Hematopoietic multipotent progenitor cell treated with erythropoietin and hydrocortisone succinate and interleukin-3 and kit ligand, for 8 days (in vitro differentiated cells): ENCODE measurements at places on chromosomes 12 and 14.

DNA sequence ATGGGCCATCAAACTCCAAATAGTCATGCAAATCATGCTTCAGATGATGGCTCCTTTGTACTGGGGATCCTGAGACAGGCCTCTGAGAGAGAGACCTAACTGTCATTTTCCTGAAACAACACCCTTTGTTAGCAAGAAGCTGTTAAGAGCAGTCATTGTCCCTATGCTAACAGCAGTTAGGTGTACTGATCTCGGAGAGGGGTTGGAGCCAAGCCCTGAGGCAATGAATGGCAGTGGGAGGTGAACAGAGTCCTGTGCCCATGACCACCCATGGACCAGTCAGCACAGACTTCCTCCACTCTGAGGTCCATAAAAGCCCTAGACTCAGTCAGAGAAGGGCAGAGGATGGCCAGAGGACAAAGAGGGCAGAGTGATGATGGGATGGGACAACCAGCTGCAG, 747.6 kb upstream of the LRFN5 start:
- no peak for DNase-seq

- peak; percentile 7 for DNase-seq
Measured at GRCh38 chr12:22576473-22576872, 32.1 kb upstream of the C2CD5 start.

GRCh38 chr12:128449146-128449894, 182.3 kb downstream of the TMEM132C start:
- no peak for DNase-seq

DNA sequence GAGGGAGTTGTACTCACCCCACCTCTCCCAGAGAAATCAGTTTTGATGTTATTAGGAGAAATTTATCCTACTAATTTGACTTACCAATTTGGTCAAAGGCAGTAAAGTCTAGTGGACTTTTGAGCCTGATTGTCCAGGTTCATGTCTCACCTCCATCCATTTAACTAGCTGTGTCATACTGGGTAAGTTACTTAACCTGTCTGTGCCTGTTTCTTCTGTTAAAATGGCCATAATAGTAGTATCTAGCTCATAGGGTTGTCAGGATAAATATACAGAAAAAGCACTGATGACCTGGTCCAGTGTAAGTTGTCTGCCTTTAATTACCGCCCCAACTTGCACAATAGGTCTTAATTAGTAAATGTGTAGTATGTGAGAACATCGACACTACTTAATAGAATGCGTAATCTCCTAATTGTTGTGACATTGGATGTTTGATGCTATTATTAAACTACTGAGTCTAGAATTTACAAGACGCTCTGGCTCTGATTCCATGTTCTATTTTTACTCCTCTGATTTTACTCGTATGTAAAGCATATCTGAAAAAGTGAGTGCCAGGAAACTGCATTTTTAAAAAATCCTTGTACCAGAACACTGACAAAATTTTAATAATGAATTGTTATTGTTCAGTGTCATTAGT, 1.5 kb downstream of the RAB21 start:
- no peak for DNase-seq

DNA sequence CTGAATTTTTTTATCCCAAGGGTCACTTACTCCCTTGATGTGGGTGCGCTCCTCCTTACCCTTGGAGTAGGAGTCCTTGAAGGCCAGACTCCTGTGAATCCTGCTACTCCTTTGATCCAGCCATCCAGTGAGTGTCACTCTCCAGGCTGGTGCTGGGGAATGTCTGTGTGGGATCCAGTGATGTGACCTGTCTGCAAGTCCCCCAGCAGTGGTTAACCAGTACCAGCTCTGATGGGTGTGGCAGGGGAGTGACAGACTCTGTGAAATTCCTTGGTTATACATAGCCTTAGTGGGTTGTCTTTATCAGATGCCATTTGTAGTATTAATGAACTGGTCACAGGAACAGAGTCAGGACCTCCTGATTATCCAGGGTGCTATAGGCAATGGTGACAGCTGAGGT, 409.5 kb upstream of the LMO3 start:
- no peak for DNase-seq

DNA sequence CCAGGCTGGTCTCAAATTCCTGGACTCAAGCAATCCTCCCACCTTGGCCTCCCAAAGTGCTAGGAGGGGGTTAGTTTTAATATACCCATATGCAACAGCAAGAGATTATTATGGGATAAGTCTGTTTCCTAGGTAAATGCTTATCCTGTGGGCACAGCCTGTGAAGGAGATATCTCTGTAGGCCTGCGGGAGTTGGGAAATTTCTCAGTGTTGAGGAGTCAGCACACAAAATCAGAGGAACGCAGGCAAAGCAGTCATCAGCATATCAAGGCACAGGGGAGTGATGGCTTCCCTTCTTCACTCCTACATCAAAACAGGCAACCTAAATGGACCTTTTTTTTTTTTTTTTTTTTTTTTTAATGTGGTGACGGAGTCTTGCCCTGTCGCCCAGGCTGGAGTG, 20.9 kb upstream of the TMED10 start:
- DNase-seq: peak; percentile 25

- DNase-seq: peak; percentile 59
Measured at GRCh38 chr14:105527826-105528585, 1.6 kb downstream of the TMEM121 start.

DNA sequence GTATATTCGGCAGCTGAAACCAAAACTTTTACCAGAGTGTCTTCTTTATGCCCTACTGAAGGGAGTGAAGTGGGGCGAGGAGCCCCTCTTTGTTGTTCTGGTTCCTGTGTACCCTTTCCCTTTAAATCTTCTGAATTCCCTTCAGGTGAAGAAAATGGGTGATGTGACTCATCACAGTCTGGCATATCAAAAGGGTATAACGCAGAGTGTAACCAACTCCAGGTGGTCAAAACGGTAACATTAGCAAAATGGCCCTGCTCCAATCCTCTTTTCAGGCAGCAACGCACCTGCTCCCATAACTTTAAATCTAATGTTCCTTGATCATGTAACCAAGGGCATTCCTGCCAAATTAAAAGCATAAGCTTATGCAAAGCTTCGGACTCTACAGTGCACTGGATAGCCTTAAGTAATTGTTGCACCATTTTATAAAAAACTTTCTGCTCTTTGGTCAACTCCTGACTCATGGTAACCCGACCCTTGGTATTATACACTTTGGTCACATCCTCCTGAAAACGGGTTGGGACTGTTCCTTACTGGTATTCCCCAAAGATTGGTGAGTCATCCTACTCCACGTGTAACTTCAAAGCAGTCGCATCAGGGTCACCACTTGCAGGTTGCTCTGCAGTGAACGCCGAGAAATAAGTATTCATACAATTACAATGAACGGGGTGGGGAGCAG, 83.1 kb downstream of the KCNMB4 start:
- DNase-seq: no peak

GRCh38 chr12:709455-710020, 42.8 kb upstream of the WNK1 start:
- DNase-seq: no peak

DNA sequence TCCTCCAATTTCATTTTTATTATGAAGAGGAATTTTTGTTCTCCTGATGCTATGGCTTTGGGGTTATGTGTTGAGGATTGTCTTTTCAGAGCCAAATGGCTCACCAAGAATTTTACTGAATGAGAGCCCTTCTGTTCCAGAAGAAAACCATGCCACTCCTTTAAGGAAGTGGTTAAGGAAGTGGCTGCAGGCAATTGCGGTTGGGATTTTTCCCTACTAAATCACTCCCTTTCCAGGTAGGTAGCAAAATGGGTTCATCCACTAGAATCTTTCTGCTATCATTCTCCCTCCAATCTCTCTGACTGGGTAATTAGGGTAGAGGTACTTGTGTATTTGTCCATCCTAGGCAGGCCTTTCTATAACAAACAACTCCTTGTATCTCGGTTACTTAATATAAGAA, 163.1 kb downstream of the TTC8 start:
- DNase-seq: no peak

DNA sequence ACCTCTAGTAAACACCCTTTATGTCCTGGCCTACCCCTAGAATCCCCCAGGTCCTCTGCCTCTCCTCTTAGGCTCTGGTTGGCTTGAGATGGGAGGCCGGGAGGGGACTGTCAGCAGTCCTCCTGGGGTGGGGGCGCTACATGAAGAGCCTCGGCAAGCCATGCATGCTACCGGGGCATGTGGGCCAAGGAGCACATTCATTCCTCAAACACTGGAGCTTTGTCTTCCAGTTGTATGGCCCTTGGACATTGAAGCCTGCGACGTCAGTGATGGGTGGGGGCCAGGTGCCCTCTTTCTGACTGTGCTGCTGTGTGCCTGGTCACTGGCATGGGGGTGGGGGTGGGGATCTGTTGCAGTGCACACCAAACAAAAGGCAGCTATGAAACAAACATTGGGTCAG, 15.8 kb upstream of the CELA1 start:
- no peak for DNase-seq

DNA sequence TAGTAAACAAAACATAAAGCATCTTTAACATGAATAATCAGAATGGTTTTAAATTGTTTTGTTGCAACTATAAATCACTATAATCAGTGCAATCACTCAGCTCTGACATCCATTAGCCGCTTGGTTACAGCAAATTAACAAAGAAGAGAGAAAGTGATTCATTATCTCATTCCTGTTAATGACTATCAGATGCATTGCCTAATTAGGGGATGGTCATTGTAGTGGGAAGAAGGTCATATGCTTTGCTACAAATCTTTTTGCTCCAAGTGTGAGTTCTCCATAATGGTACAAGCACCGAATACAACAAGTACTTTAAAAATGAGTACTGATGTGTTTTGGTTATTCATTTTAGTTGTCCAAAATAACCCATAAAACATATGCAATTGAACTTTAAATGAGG, 272.0 kb downstream of the AKAP6 start:
- DNase-seq: no peak

DNA sequence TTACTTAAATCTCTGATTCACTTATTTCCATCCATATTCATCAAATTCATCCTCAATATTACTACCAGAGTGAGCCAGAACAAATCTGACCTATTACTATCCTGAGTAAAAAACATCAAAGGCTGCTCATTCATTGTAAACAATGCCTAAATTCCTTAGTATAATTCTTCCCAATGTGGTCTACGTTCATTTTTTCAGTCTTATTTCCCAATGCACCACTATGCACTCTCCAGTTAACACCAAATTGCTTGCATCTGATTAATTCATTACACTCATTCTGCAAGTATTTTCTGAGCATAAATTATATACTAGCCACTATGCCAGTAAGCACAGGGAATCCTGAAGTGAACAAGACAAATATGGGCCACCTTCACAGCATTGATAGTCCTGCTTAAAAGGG, 110.0 kb downstream of the EPS8 start:
- no peak for DNase-seq

GRCh38 chr14:68716698-68717097, 76.2 kb downstream of the ZFP36L1 start:
- DNase-seq: no peak

GRCh38 chr12:113077859-113078255, 21.3 kb downstream of the DTX1 start:
- DNase-seq: no peak

GRCh38 chr12:67269633-67270573, 745 bp downstream of the CAND1 start:
- DNase-seq: peak; percentile 51

- no peak for DNase-seq
Measured at GRCh38 chr12:105858981-105859710, 279.6 kb downstream of the NUAK1 start.

DNA sequence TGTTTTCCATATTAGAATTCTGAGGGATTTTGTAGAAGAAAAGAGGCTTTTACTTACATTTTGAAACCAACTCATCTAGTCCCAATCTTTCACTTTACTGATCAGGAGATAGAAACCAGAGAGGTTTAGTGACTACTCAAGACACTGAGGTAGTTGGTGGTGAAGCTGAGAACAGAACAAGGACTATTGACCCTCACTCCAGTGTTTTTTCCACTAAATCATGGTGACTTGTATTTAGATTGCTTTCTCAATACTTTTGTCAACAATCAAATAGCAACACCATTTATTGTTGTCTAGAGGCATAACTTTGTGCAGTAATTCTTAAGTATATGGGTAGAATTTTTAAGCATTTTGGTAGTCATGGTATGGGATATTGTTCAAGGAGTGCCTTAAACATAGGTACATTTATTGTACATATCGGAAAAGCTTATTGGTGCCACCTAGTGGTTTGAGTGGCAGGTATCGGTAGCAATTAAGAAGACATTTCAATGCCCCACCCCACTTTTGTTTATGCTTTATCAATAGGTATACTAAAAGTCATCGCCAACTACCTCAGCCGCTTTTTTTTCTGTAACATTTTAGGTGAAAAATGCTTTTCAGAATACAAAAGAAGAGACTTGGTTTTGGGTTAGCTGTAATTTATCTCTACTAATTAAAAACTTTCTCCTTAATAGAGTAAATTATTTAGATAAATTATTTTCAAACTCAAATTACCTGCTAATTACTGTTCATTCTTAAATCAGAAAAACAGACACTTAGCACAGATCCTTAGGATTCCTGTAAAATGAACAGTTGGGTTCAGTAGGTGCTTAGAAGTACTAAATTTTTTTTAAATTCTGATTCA, 47.3 kb upstream of the PAWR start:
- DNase-seq: peak; percentile 71

- no peak for DNase-seq
Measured at GRCh38 chr12:27284751-27285150, 40.7 kb downstream of the STK38L start.

DNA sequence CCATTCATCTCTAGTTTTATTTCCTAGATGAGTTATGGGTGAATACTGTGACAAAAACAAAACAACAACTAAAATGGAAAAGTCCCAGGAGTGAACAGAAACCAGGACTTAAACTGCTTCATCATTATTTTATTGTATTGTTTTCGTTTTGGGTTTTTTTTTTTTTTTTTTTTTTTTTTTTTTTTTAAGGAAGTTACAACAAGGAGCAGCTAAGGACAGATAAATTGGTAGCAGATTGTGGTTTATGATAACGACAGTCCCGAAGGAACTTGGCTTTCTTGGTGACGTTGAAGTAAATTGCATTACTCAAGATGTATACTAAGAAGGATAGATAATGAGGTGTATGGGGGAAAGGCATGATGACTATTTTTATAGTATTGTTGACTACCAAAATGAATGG, 866.3 kb downstream of the NRXN3 start:
- peak; percentile 24 for DNase-seq

GRCh38 chr14:94474581-94475031, 1.4 kb downstream of the SERPINA9 start:
- DNase-seq: no peak

- DNase-seq: no peak
Measured at GRCh38 chr14:60485598-60486251, at the start of gene C14orf39. Gene C14orf39, minus strand, starts transcription at chr14:60486063. Its CDS starts 985 bp downstream, at chr14:60485078.

DNA sequence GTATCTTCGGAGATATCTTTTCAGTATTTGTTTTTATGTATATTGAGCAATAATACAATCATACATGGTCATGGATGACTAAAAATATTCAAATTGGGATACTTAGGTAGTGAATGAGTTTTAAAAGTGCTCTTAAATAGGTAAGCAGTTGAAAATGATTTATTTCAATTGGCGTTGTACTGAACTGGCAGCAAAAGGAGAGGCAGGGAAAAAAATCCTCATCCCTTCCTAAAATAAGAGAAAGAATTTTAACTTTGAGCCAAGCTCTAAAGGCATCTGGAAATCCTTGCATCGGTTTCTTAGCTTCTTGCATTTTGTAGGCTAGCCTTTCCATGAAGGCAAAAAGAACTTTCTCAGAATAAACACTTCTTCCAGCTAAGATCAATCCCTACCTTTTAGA, 125.2 kb downstream of the MGST1 start:
- DNase-seq: no peak
